Neuronal stem cell (in vitro differentiated cells): ENCODE measurements at places on chromosomes 2 and 18.
A peak's percentile ranks its signal among the peaks of the same experiment; 100 is the strongest.

GRCh38 chr18:44325903-44326635 lies 354.6 kb upstream of the SETBP1 start:
- peak; percentile 57 for DNase-seq

DNA sequence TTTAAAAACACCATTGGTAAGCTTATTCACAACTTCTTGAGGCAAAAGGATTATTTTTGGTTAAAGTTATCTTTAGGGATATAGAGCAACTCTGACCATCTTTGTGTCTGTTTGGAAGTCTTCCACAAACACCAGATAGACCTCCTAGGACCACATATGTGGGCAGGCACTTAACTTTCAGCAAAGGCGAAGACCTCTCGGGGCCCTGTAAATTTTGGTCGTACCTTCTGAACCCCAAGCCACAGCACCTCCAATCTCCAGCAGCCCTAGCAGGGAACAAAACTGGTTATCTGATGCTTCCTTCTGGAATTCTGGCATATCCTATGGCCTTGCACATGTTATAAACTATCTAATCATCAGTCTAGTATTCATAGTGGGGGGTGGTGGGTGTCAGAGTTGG lies 114.8 kb downstream of the MBD5 start:
- no peak for DNase-seq

DNA sequence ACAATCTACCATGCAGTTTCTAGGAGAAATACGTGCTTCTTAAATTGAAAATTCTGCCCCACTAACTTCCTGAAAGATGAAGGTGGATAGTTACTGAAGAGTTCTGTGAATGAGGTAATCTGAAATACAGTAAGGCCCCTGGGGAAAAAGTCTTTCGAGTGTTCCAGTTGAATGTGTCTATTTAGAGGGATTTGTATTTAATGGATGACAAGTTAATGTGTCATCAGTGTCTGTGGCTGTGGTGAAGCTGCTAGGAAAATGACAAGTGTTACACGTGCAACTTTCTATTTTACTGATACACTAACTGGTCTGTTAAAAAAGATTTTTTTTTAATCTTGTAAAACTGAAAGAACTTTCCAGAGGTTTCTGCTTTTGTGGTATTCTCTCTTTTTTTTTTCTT lies 384.6 kb downstream of the STK39 start:
- DNase-seq, result no peak

DNA sequence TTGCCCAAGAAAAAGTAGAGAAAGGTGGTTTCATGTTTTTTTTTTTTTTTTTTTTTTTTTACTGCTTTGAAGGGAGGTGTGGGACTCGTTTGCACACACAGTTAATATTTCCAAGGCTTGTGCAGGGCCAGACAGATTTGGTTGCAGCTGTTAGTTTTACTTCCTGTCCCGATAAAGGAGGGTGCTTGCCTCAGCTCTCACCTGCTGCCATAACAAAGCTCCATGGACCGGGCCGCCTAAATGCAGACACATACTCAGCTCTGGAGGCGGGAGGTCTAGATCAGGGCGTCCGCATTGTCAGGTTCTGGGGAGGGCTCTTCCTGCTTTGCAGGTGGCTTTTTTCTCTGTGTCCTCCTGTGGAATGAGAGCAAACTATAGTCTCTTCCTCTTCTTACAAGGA lies 69.9 kb downstream of the ODC1 start:
- DNase-seq, result no peak

DNA sequence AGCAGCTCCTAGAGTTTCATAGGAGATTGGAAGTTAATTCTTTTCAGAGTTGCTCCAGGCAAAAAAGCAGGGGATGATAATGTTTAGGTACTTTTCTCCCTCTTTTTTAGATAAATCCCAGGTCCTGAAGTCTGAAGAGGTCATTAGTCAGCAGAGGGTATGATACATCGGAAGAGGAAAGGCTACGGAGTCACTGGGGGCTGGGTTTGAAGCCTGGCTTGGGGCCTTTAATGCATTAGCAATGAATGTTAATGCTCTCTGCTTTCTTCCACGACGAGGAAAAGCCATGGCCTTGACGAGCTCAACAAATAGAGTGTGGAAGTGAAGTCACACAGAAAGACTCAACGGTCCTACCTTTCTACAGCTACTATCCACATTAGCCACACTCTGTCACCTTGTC lies 235.1 kb downstream of the NCKAP5 start:
- no peak for DNase-seq

GRCh38 chr2:26568076-26568890 lies 72.9 kb downstream of the CIB4 start:
- no peak for DNase-seq

DNA sequence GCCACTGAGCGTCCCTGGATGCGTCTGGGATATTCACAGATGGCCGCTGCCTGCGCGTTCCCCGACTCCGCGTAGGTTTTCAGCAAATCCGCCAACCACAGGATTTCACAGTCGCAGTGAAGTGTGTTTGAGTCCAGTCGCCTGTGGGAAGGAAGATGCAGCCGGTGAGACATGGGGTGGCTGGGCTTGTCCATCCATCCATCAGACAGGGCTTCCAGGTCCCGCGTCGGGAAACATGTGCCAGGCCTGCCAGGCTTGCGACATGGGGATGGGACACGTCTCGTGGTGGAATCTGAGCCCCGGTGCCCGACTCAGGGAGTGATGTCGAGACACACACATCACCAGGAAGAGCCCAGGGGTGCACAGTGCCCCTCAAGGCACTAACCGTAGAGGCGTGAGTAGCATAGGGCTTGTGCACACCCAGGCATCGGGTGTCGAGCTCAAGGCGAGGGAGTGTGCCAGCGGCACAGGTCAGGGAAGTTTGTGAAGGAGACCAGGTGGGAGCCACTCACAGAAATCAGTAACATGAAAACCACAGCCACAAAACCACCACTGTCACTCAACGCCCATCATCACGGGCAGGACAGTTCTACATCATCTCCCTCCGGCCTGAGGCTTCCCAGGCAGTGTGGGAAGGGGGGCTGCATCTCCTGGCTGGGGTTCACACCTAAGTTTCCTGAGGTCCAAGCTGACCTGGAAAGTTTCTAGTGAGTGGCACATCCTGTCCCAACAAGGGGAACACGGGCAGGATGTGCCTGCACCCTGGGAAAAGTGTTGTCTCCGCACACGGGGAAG lies 63.9 kb downstream of the PXDN start:
- no peak for DNase-seq

DNA sequence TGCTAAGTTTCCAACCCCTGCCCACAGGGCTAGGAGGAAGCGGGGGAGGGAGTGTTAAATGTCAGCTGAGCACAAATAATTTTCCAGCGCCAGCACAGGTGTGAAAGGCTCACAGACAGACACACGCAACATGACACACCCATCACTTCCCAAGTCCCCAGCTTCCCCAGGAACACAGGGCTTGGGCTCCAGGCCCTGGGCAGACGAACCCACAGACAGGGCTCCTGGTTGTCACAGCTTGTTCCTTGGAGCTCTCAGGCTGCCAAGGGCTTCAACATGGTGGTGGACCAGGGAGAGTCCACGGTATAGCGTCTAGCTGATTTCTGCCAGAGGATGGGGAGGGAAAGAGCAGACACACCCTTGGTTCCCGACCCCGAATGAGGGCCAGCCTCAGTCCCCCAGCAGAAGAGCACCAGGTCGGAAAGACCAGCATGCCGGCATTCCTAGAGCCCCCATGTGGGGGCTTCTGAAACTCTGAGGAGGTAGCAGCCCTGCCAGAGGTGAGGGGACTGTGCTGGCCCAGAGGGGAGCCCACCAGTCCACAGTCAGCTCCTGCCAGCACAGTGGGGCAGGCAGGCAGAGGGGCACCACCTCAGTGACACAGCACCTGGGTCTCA lies 1.9 kb downstream of the DUSP2 start:
- DNase-seq, result no peak

GRCh38 chr2:39215545-39215944 lies 28.2 kb downstream of the CDKL4 start:
- no peak for DNase-seq

- DNase-seq, result no peak
Observed at GRCh38 chr18:5519448-5520298, 24.1 kb downstream of the EPB41L3 start.

- DNase-seq, result no peak
Observed at GRCh38 chr18:4400911-4401310, 54.2 kb downstream of the DLGAP1 start.

GRCh38 chr2:162704496-162704895 lies 134.1 kb downstream of the KCNH7 start:
- DNase-seq, result no peak

GRCh38 chr2:60383401-60384143 lies 169.9 kb downstream of the BCL11A start:
- DNase-seq, result no peak

GRCh38 chr2:38836791-38837190 lies 38.9 kb downstream of the DHX57 start:
- no peak for DNase-seq

DNA sequence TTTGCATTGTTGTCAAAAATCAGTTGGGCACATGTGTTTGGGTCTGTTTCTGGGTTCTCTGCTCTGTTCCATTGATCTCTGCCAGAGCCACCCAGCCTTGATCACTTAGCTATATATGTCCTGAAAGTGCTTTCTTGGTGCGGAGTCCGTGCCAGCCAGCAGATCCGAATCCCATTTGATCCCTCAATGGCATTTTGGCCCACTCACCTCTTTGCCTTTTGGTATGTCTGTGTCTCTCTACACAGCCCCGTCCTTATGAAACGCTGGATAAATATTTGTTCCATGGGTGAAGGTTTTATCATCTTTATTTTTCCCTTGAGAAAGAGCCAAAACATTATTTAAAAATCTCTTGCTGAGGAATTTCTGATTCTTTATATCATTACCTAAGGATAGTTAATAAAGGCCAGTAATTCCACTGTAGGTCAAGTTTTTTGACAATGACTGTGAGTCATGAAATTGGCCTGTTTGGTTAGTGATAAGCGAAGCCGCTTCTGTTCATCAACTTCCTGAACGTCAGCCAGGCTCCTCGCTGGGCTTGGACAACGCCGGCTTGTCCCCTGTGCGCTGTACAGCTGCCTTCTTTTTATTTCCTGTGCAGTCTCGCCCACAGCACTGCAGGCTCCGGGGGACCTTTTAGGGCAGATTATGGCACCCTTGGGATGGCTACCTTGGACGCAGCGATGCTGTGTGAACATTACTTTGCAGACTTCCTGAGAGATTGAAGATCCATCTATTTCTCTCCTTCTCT lies 24.9 kb downstream of the MTCL1 start:
- DNase-seq, result no peak

DNA sequence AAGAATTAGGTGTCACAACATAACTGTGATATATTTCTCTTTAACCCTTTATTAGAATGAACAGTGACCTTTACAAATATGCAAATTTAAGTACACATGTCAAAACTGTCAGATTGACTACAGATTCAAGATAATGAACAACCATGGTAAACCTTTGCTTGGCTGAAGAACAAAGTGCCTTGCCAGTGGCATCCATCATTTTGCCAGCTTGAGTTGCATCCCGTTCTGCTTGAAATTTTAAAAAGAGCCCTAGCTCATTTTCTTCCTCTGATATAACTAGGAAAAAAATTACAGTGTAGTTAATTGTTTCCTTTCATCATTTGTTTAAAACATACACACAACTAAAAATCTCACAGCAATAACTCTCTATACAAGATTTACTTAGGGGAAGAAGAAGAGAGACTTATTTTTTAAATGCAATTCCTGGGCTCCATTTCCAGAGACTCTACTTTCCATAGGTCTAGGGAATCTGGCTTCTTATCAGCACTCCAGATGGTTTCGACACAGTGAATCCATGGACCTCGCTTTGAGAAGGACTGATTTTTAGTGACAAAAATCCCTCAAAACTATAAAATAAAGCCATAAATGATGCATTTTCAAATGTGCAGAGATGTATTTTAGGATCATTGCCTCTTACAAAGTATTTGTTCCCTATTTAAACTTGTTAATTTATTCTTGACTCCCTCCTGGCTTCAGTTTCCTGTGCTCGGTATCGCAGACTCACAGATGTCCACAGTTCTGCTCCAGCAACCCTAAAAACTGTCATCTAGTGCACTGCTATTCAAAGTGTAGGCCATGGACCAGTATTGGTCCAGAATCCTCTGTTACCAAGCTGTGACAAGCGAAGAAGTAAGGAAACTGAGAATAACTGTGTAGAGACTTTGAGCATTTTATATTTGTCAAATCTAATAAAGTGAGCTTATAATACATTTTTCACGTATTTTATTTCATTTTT lies 50.1 kb downstream of the ICA1L start:
- DNase-seq, result no peak
